ENCODE measurements at places on chromosomes 1 and 21.

- no peak for DNase-seq
Measured at GRCh38 chr1:160726114-160726497, 12.9 kb upstream of the SLAMF7 start.

- DNase-seq = no peak
Measured at GRCh38 chr1:1833916-1834325, 55.7 kb upstream of the NADK start.

- no peak for DNase-seq
Measured at GRCh38 chr1:205680073-205680851, at the start of gene SLC45A3. TSS of gene SLC45A3 (minus strand) at chr1:205680509. CDS start at chr1:205664656, 15,853 bp downstream.

- no peak for DNase-seq
Measured at GRCh38 chr1:212188599-212189351, 96.4 kb upstream of the PPP2R5A start.

- DNase-seq = no peak
Measured at GRCh38 chr1:14896381-14897079, 257.0 kb upstream of the TMEM51 start.

- DNase-seq = no peak
Measured at GRCh38 chr1:22225858-22226589, 83.1 kb upstream of the WNT4 start.

DNA sequence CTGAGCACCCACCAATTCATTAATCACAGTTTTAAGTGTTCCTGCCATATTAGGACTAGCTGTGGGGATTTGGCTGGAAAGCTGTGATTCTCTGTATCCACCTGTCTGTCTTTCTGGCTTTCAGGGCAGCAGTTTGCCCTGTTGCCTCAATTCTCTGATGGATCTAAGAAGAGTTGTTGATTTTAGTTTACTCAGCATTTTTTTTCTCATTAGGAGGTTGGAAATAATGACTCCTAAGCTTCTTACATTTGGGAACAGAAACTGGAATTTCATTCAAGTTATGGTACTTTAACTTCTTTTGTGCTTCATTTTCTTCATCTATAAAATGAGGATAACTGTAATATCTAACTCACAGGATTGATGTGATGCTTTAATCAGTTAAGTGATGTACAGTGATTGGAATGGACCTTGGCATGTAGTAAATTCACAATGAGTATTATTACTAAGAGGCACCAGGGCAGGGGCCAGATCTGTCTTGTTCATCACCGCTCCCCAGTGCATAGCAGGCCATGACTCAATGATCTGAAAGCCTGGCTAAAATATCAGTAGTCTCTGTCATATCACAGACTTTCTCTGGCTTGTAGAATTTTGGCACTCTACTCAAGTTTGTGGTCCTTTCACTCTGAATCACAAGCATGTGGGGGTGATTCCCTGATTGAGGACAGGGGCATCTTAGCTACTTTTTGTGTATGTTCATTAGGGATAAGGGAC is 51.4 kb upstream of the GREM2 start:
- DNase-seq = no peak

DNA sequence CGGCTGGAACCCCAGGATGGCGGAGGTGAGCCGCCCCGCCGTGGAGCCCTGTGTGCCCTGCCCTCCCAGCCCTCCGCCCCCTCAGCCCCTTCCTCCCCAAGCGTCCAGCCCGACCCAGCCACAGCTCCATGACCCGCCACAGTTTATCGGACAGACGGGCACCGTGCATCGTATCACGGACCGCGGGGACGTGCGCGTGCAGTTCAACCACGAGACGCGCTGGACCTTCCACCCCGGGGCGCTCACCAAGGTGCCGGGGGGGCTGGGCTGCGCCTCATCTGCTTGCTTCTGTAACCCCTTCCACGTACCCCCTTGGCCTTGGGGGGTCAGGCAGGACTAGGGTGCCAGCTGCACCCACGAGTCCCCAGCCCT is 6.6 kb upstream of the MMP23B start:
- no peak for DNase-seq

DNA sequence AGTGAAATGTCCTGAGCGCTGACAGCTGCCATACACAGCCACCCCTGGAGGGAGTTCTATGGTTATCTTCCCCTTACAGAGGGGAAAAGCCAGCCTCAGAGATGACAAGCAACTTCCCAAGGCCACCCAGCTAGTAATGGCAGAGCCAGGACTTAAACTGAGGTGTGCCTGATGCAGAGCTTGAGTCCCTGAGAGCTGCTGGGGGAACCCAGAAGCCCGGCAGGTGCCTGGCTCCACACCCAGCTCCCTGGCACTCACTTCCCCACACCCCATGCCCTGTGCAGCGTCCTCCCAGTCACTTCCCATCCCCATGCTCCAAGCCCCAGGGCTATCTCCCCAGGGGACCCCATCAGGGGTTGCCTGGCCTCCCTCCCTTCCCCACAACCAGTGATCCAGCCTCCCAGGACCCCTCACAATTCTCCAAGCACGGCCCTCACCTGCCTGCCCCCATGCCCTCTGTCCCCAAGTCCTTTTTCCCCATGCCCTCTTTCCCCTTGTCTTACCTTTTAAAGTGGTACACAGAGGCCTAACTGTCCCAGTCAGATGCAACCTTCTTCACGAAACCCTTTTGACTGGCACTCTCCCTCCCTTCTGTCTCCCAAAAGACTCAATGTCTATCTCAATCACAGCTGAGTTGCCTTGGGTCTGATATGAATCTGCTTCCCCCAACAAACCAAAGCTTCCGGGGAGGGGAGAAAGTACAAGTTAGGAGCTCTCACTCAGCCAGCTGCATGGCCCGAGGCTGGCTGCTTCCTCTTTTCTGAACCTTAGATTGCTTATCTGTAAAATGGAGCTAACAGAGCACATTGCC is 39.8 kb upstream of the LRP8 start:
- DNase-seq = no peak

DNA sequence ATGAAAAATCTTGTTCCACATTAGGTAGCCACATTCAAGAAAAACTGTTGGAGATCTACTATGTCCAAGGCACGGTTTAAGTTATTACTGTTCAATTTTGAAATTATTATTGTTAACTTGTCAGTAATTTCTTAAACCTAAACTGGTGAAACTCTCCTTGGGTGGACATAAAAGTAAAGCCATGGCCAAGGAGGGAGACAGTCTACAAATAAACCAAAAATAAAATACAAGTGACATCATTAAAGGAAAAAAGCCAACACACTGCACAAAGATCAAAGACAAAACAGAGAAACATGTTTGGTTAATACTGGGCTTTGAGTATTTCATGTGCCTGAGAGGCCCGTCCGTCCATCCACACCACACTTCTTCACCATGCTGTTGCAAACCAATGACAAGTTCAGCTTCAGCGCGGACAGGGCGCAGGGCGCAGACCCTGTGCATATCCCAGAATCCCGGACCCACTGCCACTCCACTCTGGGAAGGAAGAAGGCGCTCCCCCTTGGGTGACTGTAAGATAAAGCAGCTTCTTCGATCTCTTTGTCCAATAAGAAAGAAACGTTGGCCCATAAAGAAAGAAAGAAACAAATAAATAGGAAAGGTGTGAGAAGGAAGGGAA is 918 bp upstream of the RASAL2 start:
- no peak for DNase-seq

- DNase-seq = no peak
Measured at GRCh38 chr1:43300378-43301094, at the start of gene TIE1. TSS of gene TIE1 (plus strand) at chr1:43300982. CDS start at chr1:43301072, 90 bp downstream.

- no peak for DNase-seq
Measured at GRCh38 chr21:36250423-36251075, 69.4 kb upstream of the MORC3 start.

GRCh38 chr1:97999320-97999719 is 78.5 kb upstream of the DPYD start:
- no peak for DNase-seq

DNA sequence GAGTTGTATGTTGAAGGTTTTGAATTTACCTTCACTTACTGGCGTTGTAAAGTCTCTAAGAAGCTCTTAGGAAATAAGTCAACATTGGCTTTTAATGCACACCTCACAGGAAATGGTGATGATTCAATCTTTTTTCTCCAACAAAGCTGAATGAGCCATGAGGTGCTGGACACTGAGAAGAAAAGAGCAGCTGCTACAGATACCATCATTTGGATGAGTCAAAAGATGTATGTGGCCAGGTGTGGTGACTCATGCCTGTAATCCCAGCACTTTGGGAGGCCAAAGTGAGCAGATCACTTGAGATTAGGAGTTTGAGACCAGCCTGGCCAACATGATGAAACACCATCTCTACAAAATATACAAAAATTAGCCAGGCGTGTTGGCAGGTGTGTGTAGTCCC is 3.3 kb upstream of the IL23R start:
- DNase-seq = no peak

GRCh38 chr1:28591708-28592320 is at the start of gene RAB42:
TSS of gene RAB42 (plus strand) at chr1:28592265. CDS start at chr1:28592512, 247 bp downstream.
- DNase-seq = no peak

DNA sequence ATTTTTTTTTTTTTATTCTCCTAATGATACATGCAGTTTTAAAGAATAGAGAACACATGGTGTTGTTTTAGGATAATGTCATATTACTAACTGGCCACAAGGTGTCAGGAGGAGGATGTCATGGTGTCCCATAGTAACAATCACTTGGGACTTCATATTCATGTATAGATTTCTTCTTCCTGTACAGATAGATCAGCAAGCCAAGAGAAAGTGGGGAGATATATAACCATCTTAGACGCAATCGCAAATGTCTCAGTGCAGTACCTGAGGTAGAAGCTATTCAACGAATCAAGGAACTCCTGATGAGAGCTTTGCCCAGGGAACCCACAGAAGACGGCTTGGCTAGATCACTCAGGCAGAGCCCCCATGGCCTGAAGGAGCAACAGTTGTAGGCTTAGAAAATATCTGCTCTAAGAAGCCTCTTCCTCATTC is 12.3 kb downstream of the OR2T11 start:
- DNase-seq = no peak

GRCh38 chr21:41774467-41775148 is 7.8 kb upstream of the RIPK4 start:
- no peak for DNase-seq

DNA sequence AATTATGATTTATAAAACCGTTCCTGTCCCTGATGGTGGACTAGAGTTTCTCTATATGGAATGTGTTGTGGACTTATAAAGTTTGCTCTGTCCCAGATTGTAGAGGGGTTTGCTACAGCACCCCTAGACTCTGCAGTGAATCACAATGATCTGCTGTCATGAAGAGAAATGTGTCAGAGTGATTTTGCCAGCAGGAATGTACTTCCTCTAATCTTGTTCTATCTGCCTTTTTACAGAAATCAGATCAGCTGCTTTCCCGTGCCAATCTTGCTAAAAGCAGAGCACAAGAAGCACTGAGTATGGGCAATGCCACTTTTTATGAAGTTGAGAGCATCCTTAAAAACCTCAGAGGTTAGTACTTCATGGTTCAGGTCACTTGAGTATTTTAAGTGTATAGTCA is 52.0 kb downstream of the LAMC2 start:
- no peak for DNase-seq

- DNase-seq = no peak
Measured at GRCh38 chr1:151006327-151007052, at the start of gene MINDY1. TSS of gene MINDY1 (minus strand) at chr1:151006902. CDS start at chr1:151002617, 4,285 bp downstream.

DNA sequence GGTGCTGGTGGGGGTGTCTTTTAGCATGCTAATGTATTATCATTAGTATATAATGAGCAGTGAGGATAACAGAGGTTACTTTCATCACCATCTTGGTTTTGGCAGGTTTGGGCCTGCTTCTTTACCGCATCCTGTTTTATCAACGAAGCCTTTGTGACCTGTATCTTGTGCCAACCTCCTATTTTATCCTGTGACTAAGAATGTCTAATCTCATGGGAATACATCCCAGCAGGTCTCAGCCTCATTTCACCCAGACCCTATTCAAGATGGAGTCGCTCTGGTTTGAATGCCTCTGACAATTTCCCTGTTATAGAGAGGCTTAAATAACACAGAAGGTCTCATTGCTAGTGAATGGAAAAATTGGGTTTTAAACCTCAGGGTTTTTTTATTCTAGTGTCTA is 300.8 kb upstream of the PROX1 start:
- DNase-seq = no peak

- no peak for DNase-seq
Measured at GRCh38 chr1:209625791-209626285, 26.4 kb downstream of the LAMB3 start.

GRCh38 chr21:38631676-38632075 is 133.4 kb upstream of the ERG start:
- DNase-seq = no peak

GRCh38 chr1:174788981-174789380 is 210.8 kb upstream of the CACYBP start:
- DNase-seq = no peak

DNA sequence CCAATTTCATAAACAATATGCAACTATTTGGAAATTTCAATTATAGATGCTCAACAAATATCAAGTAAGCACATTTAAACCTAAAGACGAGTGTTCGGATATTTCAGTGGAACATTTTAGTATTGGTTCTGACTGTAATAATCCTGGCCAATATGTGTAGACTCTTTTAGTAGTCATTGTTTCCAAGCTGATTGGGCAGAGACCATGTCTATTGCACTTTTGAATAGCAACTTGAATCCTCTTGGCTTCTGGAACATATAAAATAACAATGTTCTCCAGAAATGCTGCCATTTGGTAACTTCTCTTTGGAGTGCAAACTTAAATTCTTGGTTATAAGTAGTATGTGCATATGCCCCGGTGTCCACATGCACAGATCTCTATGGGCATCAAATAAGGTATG is 205.5 kb upstream of the C1orf105 start:
- DNase-seq = no peak

- no peak for DNase-seq
Measured at GRCh38 chr1:201361652-201362504, 15.6 kb downstream of the TNNT2 start.

DNA sequence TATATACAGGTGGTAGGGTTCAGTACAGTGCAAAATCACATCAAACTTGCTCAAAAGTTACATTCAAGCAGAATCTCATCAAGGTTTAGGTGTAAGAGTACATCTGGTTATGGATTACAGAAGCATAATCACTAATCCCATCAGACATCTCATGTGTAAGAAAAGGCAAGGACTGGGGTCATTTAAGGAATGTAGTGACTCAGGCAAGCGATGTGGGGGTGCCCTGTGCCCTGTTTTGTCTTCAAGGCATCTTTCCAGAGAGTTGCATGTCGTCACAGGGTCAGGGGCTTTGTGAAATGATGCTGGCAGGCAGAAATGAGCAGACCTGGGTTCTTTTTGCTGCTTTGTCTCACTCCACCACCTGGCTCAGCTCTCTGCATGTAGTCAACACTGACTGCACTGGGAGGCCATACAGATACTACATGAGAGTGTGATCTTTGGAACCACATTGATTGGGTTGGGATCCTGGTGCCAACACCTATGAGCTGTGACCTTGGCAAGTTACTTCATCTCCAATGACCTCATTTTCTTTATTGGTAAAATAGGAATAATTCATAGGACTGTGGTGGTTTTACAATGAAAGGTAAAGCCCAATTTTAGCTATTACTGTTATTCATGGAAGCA is 8.2 kb upstream of the HHIPL2 start:
- DNase-seq = no peak
